ENCODE measurements at places on chromosomes 12 and 14. TPM values are rescaled to one million over a fixed set of nuclear protein-coding genes. Genes with fewer than 3 reads are reported as not detected.

LLPH gene
- total RNA-seq, result 35.5 TPM

DNA sequence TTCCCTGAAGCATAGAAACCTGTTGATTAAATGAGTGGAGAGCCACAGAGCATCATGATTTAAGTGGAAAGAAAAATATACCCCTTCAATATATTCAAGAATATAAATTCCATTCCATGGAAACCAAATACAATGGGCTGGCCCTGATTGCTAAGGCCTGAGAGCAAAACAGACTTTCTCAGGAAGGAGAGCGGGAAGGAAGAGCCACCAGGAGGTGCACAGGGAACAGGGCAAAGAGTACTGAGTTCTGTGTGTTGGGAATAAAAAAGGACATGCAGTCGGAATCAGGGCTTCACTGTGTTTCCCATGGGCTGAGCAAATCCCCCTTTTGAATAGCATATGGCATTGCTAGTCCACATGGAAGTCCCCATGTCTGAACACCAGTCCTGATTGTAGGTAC, 69.7 kb upstream of the PLEKHG3 start:
- H3K36me3 ChIP-seq, result no peaks in the 10 kb centered on the region
- no peak overlapping the region for H3K27ac ChIP-seq
- peaks cover 7% of the 10 kb centered on the region for H3K4me1 ChIP-seq
- DNase-seq, result no peak
- H3K4me3 ChIP-seq, result no peak overlapping the region

NABP2 gene
- 27.7 TPM for total RNA-seq

PPP4R3A gene
- 141 TPM for total RNA-seq

DNA sequence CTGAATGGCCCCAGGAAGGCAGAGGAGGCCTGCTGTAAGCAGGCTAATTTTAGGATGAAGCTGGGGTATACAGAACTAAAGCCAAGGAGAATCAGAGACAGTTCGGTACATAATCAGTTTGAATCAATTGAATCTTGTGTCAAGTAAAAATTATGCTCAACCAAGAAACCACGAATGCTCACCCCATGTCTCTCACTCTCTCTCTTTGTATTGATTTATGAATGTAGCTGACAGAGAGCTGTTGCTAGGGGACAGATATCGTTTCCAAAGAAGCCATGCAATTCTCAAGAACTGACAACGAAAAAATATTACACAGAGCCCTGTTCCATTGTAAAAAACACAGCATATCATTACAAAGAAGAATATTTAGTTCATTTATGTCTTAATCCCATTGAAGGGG, 151.1 kb upstream of the PKP2 start:
- H3K27ac ChIP-seq, result no peak overlapping the region
- no peak for DNase-seq
- no peak overlapping the region for H3K4me3 ChIP-seq
- H3K36me3 ChIP-seq, result no peaks in the 10 kb centered on the region

GRCh38 chr14:71557351-71557750, 374.9 kb upstream of the RGS6 start:
- H3K4me3 ChIP-seq, result no peak overlapping the region
- H3K27me3 ChIP-seq, result no peaks in the 10 kb centered on the region
- H3K27ac ChIP-seq, result peak overlapping the region; percentile 97
- H3K4me1 ChIP-seq, result peaks cover 66% of the 10 kb centered on the region
- DNase-seq, result no peak

- no peaks in the 10 kb centered on the region for H3K27me3 ChIP-seq
- no peaks in the 10 kb centered on the region for H3K4me1 ChIP-seq
- no peak for DNase-seq
- no peak overlapping the region for H3K27ac ChIP-seq
These were observed 69.8 kb downstream of the RERG start for GRCh38 chr12:15151161-15152091.

WNT1 gene
- total RNA-seq, result not detected

P2RX2 gene
- total RNA-seq, result not detected

DNA sequence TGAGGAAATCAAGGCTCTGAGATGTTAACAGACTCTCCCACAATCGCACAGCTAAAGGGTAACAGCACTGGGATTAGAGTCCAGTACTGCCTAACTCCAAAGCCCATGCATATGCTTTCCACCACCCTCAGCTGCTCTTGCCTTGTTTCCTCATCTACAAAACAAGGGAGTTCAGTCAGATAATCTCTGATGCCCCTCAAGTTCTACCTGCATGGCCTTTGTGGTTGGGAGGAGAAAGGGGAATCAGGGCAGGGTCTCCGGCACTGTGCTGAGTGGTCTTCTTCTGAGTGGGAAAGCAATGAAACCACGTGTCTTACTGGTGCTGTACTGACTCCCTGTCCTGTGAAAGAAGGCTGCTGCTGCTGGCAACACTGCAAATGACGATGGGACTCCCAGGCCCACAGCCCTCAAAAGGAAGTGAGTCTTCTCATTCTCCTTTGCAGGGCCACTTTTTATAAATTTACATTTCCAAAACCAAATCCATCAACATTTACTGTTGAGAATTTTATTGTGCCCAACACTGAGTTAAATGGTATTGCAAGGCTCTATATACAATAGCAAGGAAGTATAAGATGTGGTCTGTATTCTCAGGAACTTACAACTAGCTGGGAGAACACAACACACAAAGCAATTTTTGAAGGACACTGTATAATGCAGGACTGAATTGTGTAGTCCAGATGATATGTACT, 19.7 kb upstream of the DUSP16 start:
- H3K4me1 ChIP-seq, result peaks cover 12% of the 10 kb centered on the region
- H3K27me3 ChIP-seq, result no peaks in the 10 kb centered on the region
- no peak for DNase-seq
- no peaks in the 10 kb centered on the region for H3K36me3 ChIP-seq
- H3K27ac ChIP-seq, result no peak overlapping the region
- H3K4me3 ChIP-seq, result no peak overlapping the region

DNA sequence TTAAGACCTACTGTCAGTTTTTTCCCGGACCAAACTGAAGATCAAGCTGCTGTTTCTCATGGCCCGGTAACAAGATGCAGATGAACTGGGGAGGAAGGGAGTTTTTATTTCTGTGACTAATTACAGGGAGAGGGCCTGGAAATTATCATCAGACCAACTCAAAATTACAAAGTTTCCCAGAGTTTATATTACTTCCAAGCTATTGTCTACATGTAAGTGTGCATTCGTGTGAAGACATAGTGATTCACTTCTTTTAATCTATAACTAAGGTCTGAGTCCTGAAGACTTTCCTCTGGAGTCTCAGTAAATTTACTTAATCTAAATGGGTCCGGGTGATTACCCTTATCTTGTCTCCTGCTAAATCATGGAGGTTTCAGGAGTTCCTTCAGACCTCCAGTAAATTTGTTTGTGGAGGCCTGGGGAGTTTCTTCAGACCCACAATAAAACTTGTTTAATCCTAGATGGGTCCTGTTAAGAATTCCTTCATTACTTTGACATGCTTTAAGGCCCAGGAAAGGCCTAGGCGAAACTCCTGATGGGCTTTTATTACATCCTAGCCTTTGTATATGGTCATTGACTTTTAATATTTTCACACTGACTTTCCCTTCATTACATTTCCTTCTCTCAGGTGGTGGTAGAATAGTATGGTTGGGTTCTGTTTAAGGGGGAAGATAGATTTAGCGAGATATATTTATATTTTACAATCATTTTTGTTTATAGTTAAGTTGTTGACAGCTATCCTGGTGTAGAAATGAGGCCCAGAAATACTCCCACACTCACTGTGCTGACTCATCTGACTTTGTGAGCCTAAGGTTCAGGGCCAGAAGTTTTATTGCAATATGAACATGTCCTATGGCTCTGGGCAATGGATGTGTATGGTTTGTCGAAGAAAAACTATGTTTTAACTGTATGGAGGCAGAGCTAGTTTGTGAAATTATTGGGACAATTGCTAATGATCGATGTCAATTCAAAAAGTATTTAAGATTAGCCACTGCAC, 627.0 kb upstream of the FBXO33 start:
- H3K36me3 ChIP-seq, result no peaks in the 10 kb centered on the region
- no peak for DNase-seq
- H3K27ac ChIP-seq, result no peak overlapping the region
- no peaks in the 10 kb centered on the region for H3K4me1 ChIP-seq

- no peak overlapping the region for H3K27ac ChIP-seq
- H3K4me3 ChIP-seq, result no peak overlapping the region
- H3K36me3 ChIP-seq, result no peaks in the 10 kb centered on the region
- H3K4me1 ChIP-seq, result no peaks in the 10 kb centered on the region
- H3K27me3 ChIP-seq, result peaks cover 3% of the 10 kb centered on the region
These were observed 214.9 kb downstream of the ADAMTS20 start for GRCh38 chr12:43336962-43337555.

SMIM41 gene
- 0.24 TPM for total RNA-seq

GRCh38 chr12:94458877-94459727, 565 bp downstream of the CEP83 start:
- no peaks in the 10 kb centered on the region for H3K27me3 ChIP-seq
- peak overlapping the region; percentile 88 for H3K27ac ChIP-seq
- peak overlapping the region; percentile 91 for H3K4me3 ChIP-seq
- peaks cover 23% of the 10 kb centered on the region for H3K4me1 ChIP-seq
- no peak for DNase-seq
- H3K36me3 ChIP-seq, result peaks cover 16% of the 10 kb centered on the region

- no peak for DNase-seq
- H3K4me1 ChIP-seq, result no peaks in the 10 kb centered on the region
- H3K27me3 ChIP-seq, result no peaks in the 10 kb centered on the region
These were observed 51.5 kb downstream of the SUDS3 start for GRCh38 chr12:118427819-118428218.

GRCh38 chr12:68482660-68483059, 128.0 kb upstream of the RAP1B start:
- no peaks in the 10 kb centered on the region for H3K36me3 ChIP-seq
- DNase-seq, result no peak
- peak overlapping the region; percentile 50 for H3K27ac ChIP-seq
- H3K4me3 ChIP-seq, result no peak overlapping the region

- H3K27ac ChIP-seq, result no peak overlapping the region
- no peak for DNase-seq
- peaks cover 2% of the 10 kb centered on the region for H3K27me3 ChIP-seq
- H3K4me1 ChIP-seq, result peaks cover 11% of the 10 kb centered on the region
- H3K4me3 ChIP-seq, result no peak overlapping the region
These were observed 18.7 kb downstream of the MANSC1 start for GRCh38 chr12:12331244-12331771.

HOXC12 gene
- total RNA-seq, result not detected

DNA sequence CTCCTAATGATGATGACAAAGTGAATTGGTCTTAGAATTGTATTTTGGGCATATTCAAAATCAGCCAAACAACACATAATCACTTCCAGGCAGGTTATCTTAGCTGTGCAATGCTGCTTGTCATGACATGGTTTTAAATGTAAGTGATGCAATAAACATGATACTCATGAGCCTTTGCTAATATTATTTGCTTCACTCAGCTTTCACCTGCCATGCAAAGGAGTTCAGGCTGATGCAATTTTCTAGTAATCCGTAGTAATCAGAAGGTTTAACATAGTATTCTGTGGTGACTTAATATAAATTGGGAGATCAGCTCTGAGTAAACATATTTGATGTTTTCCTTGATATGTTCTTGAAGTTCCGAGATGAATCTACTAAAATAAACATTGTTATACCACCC, 29.1 kb downstream of the TMEM260 start:
- no peaks in the 10 kb centered on the region for H3K4me1 ChIP-seq
- no peaks in the 10 kb centered on the region for H3K27me3 ChIP-seq
- peaks cover 57% of the 10 kb centered on the region for H3K36me3 ChIP-seq

DNA sequence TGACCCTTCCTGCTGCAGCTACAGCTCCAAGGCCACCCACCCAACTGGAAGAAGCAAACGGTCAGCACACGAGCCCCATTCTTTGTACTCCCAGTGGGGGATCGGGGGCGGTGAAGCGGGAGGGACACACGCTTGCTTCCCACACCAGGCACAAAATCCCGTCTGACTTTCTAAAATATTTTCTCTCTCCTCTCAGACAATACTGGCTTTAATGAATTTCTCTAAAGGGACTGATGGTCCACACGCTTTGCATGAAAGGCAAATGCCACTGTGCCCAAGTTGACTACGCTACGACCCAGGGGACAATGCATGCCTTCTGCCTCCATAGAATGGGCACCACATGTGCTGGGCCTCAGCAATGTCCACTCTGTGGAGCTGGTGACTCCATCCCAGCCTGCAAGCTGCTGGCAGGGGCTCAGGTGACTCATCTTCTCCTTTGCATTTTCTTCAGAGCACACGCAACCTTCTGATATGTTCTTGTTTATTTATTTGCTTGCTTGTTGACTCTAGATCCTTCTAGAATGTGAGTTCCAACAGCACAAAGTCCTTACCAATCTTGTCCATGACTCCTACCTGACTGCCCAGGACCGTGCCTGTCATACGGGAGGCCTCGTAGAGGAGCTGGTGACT, 15.6 kb downstream of the SYNE3 start:
- peak overlapping the region; percentile 54 for H3K27ac ChIP-seq
- H3K36me3 ChIP-seq, result peaks cover 60% of the 10 kb centered on the region
- no peak for DNase-seq
- H3K4me1 ChIP-seq, result peaks cover 94% of the 10 kb centered on the region
- no peaks in the 10 kb centered on the region for H3K27me3 ChIP-seq

GABARAPL1 gene
- total RNA-seq, result 2.5 TPM

GRCh38 chr12:76556368-76556767, 3.2 kb downstream of the OSBPL8 start:
- H3K27me3 ChIP-seq, result no peaks in the 10 kb centered on the region
- H3K4me1 ChIP-seq, result peaks cover 74% of the 10 kb centered on the region
- DNase-seq, result no peak
- peak overlapping the region; percentile 76 for H3K27ac ChIP-seq
- peaks cover 9% of the 10 kb centered on the region for H3K36me3 ChIP-seq

DNA sequence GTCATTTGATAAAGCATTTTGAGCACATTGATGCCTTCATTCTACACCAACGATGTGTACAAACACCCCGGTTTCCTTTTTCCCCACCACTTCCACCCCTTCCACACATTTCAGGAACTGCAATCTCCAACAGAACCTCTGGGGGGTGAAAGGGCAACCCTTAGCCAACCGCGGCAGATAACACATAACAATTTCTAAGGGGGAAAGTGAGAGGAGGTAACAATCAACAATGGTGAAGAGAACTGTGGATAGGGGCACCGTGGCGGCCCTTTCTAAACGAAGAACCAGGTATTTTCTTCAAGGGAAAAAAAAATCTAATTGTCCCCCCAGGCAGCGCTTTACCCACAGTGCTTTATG, 1.1 kb downstream of the KITLG start:
- H3K27ac ChIP-seq, result no peak overlapping the region
- no peaks in the 10 kb centered on the region for H3K36me3 ChIP-seq
- no peak overlapping the region for H3K4me3 ChIP-seq
- no peak for DNase-seq
- peaks cover 24% of the 10 kb centered on the region for H3K27me3 ChIP-seq
- peaks cover 9% of the 10 kb centered on the region for H3K4me1 ChIP-seq

GRCh38 chr12:74741112-74741511, 203.5 kb downstream of the ATXN7L3B start:
- H3K36me3 ChIP-seq, result no peaks in the 10 kb centered on the region
- H3K4me3 ChIP-seq, result no peak overlapping the region
- DNase-seq, result no peak
- no peaks in the 10 kb centered on the region for H3K27me3 ChIP-seq
- no peak overlapping the region for H3K27ac ChIP-seq
